ENCODE measurements at places on chromosomes 4 and X.

DNA sequence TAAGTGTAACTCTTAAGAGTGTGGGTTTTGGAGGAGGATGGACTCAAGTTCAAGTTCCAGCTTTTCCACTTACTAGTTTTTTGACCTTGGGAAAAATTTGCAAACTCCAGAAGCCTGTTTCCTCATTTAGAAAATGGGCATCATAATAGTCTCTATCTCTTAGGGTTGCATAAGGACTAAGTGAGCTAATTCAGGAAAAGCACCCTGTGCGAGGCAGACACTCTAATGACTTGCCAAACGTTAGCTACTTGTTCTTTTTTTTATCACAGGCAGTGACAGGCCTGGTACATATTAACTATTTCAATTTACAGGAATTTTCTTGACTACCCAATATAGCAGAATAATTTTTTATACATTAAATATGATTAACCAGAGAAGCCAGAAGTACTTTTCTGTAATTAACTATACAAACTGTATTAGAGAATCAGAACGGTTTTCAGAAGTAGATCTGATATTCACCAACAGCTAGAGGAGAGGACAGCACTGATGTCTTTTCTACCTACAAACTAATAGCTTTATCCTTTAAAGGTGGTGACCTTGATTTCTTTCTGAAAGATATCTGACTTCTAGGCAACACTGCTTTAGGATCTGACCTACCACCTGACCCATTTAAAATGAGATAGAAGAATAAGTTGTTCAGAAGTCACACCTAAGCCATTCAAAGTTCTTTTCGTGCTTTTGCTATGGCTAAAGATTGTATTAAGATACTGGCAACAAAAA lies 139.6 kb upstream of the HAND2 start:
- DNase-seq, result no peak

GRCh38 chrX:69503782-69504625 lies at the start of gene NALF2:
TSS of gene NALF2 (plus strand) at chrX:69504326. CDS start at chrX:69505283, 957 bp downstream.
- DNase-seq, result peak; percentile 66

GRCh38 chr4:160265836-160266235 lies 1163.0 kb downstream of the RAPGEF2 start:
- DNase-seq, result no peak

DNA sequence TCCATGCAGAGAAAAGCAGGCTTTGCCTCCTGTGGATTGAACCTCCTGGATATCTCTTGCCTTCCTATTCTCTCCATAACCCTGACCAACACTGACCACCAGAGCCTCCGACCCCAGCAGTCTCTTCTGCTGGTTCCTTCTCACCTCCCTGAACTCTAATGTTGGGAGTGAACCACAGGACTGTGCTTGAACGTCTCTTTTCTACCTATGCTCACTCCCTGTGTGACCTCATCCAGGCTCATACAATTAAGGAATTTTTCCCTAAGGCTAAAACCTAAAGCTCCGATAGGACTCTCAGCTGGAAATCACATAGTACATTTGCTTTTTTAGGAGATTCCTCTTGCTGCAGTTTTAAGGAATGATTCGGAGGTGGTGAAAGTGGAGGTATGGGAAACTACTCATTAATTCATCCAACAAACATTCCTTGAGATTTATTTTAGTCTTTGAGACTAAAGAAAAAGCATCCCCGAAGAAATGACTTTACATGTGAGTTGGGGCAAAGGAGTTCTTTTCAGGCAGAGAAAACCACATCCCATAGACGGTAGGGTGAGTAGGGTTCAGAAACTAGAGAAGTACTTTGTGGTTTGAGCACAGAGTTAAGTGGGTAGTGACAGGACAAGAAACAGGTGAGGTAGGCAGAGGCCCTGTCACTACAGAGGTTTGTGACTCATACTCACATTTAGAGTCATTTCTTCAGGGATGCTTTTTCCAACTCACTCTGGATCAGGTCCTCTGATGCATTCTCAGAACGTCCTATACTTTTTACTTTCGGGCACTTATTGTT lies 30.8 kb downstream of the NDNF start:
- no peak for DNase-seq

DNA sequence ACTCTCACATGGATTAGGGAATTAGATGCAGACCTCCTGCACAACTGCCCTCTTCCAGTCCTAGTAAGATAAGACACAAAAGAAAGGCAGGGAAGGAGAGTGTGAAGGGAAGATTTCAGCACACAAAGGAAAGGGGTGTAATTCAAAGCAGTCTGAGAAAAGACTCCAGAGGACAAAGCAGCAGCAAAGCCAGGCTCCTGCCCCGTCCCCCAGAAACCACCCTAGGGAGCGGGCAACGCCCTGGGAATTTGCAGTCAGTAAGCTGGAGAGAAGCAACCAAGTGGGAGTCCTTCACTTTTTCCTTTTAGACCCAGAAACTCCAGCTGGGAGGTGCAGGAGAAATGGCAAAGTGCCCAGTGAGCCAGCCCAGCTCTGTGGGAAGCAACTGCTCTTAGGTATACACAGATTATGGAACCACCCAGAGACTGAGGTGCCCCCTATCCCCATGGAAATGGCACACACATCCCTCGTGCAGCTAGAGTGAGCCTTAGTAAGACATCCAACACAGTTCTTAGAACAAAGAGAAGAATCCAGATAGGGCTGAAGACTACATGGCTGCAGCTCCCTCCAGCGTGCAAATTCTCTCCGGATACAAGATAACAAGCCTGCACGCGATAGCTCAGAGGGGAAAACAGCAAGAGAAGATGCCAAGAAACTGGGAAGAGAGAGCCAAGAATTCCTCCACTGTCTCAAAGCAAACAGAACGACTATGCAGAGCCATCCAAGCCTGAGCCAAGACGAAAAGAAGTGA lies 26.5 kb upstream of the IRAK1 start:
- DNase-seq, result peak; percentile 88

- DNase-seq, result no peak
These were observed 41.6 kb upstream of the ACSL4 start for GRCh38 chrX:109774706-109775105.

GRCh38 chr4:2304877-2305561 lies 43.1 kb upstream of the MXD4 start:
- DNase-seq, result no peak

GRCh38 chr4:151921386-151921785 lies 160.6 kb upstream of the GATB start:
- DNase-seq, result no peak

DNA sequence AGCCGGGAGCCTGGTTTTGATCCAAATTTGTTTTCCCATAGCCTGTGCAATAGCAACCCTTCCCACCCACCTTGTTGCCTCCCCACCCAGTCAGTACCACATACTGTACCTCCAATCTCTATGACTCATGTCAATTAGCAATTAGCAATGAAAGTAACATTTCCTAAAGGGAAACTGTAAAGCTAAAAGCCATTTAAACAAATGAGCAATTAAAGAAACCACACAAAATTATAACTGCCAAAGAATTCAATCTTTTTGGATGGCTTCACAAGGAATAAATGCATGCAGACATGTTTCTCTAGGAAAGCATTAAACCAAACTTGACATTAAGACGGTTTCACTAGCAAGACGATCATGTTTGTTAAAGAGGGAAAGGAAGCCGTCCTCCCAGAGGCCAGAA lies 169.0 kb upstream of the MAP3K15 start:
- DNase-seq, result no peak

- peak; percentile 56 for DNase-seq
These were observed 81.7 kb downstream of the FREM3 start for GRCh38 chr4:143618811-143619210.

DNA sequence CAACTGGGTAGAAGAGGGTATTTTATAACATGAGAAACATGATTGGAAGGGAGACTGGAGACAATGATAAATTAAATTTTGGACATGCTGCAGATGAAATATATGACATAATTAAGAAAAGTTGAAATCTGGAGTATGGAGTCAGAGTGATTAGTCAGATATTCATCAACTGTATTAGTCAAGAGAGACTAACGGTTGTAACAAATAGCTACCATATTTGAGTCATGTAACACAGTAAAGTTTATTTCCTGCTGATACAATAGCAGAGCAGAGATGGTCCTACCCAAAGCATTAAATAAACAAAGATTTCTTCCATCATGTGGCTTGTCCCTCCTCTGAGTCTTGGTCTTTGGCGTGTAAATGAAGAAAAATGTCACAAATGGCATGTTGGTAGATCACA lies 321.3 kb downstream of the GALNTL6 start:
- no peak for DNase-seq

DNA sequence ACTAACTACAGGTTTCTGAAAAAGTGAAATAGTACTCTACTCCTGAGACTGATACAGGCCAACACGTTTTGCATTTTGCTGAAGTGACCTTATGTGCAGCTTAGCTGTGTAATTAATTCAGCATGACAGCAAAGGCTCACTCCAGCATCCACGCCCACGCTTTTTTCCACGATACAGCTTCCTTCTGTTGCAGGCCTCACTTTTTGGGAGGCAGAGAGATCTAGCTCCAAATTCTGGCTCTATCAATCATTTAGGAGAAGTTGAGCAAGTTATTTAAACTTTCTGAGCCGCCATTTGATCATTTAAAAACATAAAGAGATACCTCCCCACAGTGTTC lies 160.3 kb downstream of the AFAP1 start:
- DNase-seq, result no peak

DNA sequence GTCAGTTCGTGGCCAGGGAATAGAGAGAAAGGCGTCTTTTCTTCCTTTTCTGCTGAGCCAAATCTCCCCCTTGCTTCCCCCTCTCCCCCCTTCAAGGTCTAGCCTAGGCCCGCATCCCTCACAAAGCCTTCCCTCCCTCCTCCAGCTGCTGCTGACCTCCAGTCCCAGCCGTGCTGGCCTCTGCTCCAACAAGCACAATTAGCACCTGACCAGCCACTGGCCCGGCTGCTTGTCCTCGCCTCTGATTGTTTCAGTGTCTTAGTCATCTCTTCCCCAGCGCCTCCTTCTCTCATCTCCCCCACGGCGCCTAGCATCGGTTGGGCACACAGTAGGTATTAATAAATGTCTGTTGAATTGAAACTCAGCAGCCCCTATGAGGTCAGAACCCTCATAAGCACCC lies 4.2 kb downstream of the ELF4 start:
- peak; percentile 67 for DNase-seq

- peak; percentile 58 for DNase-seq
These were observed 13.1 kb downstream of the ZMAT1 start for GRCh38 chrX:101918751-101919150.

- DNase-seq, result peak; percentile 4
These were observed 3.9 kb downstream of the PCDH10 start for GRCh38 chr4:133152831-133153481.

- peak; percentile 84 for DNase-seq
These were observed 158.3 kb downstream of the CPE start for GRCh38 chr4:165537028-165537648.

DNA sequence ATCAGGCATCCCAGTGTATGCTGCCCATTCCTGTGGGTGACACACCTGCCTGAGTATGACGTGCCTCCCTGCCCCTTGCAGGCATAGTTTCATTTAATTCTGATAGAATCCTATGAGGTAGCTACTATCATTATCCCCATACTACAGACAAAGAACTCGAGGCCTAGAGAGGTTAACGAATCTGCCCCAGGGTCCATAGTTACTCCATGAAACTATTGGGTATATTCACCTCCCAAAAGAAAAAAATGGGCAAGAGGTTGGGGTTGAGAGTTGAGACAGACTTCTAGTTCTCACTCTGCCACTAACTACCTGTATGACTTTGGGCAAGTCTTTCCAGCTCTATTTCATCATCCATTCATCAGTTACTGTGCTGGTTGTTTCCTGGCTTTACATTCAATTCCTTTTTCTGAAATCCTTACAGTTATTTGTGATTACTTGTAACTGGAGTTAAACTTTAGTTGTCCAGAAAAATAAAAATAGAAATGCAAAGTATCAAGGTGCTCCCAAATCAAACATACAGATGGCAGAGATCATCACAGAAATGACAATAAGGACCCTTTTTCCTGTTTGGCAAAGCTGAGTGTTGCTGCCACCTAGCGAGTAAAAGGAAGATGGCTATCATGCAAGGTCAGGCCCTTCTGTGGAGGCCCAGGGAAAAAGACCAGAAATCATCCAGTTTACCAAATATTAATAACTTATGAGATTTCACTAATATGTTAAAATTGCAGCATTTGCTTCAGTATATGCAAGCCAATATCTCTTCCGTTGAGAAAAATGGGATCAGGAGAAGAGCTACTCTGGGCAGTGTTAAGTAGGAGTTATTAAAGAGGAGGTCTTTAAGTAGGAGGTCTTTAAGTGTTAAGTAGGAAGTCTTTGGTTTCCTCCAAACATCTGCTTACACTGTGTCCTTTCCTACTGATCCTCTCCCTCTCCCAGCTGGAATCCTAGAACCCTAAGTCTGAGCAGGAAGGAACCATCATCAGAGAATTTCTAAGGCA lies 17.1 kb upstream of the MAP7D3 start:
- DNase-seq, result peak; percentile 71

DNA sequence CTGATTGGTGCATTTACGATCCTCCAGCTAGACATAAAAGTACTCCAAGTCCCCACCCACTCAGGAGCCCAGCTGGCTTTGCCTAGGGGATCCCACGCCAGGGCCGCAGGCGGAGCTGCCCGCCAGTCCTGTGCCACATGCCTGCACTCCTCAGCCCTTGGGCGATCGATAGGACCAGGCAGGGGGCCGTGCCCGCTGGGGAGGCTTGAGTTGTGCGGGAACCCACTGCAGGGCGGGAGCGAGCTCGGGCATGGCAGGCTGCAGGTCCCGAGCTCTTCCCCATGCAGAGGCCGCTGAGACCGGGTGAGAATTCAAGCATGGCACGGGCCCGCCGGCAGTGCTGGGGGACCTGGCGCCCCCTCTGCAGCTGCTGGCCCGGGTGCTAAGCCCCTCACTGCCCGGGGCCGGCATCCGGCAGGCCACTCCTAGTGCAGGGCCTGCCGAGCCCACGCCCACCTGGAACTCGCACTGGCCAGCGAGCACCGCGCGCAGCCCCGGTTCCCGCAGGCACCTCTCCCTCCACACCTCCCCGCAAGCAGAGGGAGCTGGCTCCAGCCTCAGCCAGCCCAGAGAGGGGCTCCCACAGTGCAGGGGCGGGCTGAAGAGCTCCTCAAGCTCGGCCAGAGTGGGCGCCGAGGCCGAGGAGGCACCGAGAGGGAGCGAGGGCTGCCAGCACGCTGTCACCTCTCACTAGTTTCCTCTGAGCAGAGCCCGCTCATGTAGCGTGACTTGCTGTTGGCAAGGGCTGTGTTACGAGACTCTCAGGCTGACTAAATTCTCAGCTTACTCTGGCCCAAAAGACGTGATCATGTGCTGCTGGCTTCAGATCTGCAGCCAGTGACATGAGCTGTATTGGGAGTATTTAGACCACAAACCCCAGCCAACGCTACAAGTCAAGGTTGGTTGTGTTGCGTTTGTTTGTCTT lies 87.5 kb downstream of the TRAPPC11 start:
- no peak for DNase-seq

GRCh38 chr4:53622739-53623151 lies 31.5 kb upstream of the LNX1 start:
- DNase-seq, result no peak

GRCh38 chrX:133609166-133609565 lies 193.9 kb upstream of the GPC4 start:
- no peak for DNase-seq

- no peak for DNase-seq
These were observed 30.2 kb downstream of the MAML3 start for GRCh38 chr4:140123666-140124377.

DNA sequence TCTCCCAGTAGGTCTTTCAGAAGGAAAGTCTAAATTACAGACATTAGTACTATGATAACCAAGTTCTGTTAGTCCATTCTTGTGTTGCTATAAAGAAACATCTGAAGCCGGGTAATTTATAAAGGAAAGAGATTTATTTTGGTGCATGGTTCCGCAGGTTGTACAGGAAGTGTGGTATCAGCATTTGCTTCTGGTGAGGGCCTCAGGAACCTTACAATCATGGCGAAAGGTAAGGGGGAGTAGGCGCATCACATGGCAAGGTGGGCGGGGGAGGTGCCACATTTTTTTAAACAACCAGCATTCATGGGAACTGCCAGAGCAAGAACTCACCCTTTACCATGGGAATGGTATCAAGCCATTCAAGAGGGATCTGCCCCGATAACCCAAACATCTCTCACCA lies 26.2 kb upstream of the USP46 start:
- DNase-seq, result no peak

Data from dermis blood vessel endothelial cell (primary cell).